ENCODE measurements at places on chromosomes 5 and 9. TPM values are rescaled to one million over a fixed set of nuclear protein-coding genes. Genes with fewer than 3 reads are reported as not detected.

CSF1R gene
- total RNA-seq, result not detected

PCDHAC2 gene
- not detected for total RNA-seq

PRR7 gene
- total RNA-seq, result 5.0 TPM

GABRA6 gene
- total RNA-seq, result not detected

ECSCR gene
- not detected for total RNA-seq

SLC6A19 gene
- total RNA-seq, result 0.02 TPM

MEGF10 gene
- total RNA-seq, result not detected

All from HepG2 (cell line).